ENCODE measurements at places on chromosomes 6 and 20.
A peak's percentile ranks its signal among the peaks of the same experiment; 100 is the strongest.

GRCh38 chr6:47690214-47690613 lies 8.2 kb upstream of the ADGRF4 start:
- H3K27me3 ChIP-seq: no peaks in the 10 kb centered on the region
- no peak overlapping the region for H3K4me3 ChIP-seq
- no peak for DNase-seq
- no peak overlapping the region for H3K27ac ChIP-seq
- no peaks in the 10 kb centered on the region for H3K36me3 ChIP-seq
- H3K4me1 ChIP-seq: no peaks in the 10 kb centered on the region

DNA sequence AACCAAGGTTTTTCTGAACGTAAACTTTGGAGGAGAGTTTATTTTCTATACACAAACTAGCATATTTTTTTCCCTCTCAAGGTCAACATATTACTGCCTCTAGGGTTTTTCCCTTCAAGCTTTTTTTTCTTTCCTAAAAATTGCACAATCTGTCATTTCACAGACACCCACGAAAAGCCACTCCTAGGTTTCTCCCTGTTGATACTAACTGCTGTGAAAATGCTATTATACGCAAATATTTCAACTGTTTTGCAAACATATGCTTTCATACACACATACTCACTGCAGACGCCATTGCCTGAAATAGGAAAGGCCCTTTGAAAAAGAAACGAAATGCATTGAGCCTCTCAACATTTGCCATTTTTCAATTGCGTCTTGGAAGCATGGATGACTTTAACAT lies 333.0 kb downstream of the CD83 start:
- no peak overlapping the region for H3K27ac ChIP-seq
- no peaks in the 10 kb centered on the region for H3K36me3 ChIP-seq
- DNase-seq: no peak
- H3K27me3 ChIP-seq: no peaks in the 10 kb centered on the region
- no peak overlapping the region for H3K4me3 ChIP-seq

GRCh38 chr6:125659887-125660286 lies 89.5 kb upstream of the HEY2 start:
- no peak overlapping the region for H3K27ac ChIP-seq
- no peak overlapping the region for H3K4me3 ChIP-seq
- no peak for DNase-seq
- H3K4me1 ChIP-seq: no peaks in the 10 kb centered on the region
- no peaks in the 10 kb centered on the region for H3K36me3 ChIP-seq

DNA sequence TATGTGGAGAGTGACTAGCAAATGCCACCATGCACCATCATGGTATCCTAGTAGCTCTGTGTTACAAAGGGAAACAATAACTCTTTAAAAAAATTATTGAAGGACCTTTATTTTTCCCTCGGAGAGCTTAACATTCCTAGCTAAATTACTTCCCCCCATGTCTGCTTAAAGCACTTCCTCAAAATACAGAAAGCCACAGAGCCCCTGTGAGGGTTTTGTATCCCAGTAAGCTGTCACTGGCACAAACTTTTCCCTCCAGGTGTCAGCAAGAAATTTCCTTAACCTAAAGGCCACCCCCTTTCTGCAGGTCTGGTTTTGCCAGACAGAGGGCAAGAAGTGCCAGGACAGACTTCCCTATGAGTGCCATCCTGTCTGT lies 340.0 kb upstream of the PRDM1 start:
- H3K4me3 ChIP-seq: no peak overlapping the region
- no peaks in the 10 kb centered on the region for H3K27me3 ChIP-seq
- no peak for DNase-seq
- H3K36me3 ChIP-seq: no peaks in the 10 kb centered on the region
- no peaks in the 10 kb centered on the region for H3K4me1 ChIP-seq
- no peak overlapping the region for H3K27ac ChIP-seq

GRCh38 chr6:54971825-54972224 lies 125.3 kb downstream of the FAM83B start:
- H3K4me1 ChIP-seq: peaks cover 9% of the 10 kb centered on the region
- H3K27ac ChIP-seq: no peak overlapping the region
- no peaks in the 10 kb centered on the region for H3K36me3 ChIP-seq
- H3K27me3 ChIP-seq: no peaks in the 10 kb centered on the region

GRCh38 chr6:20534295-20535262 lies at the start of gene CDKAL1:
Gene CDKAL1 (plus strand): TSS chr6:20534457. CDS start chr6:20546351, 11,894 bp downstream.
- H3K27me3 ChIP-seq: no peaks in the 10 kb centered on the region
- peak within 1 kb of the TSS; percentile 61 for H3K4me3 ChIP-seq
- peak within 1 kb of the TSS; percentile 64 for H3K27ac ChIP-seq
- H3K36me3 ChIP-seq: 0 out of 2 replicates have a peak, but pooled peaks cover 4% of the 10 kb centered on the region
- DNase-seq: peak; percentile 75
- peaks cover 11% of the 10 kb centered on the region for H3K4me1 ChIP-seq

- H3K4me1 ChIP-seq: peaks cover 40% of the 10 kb centered on the region
- H3K27me3 ChIP-seq: no peaks in the 10 kb centered on the region
- no peak for DNase-seq
- no peak overlapping the region for H3K4me3 ChIP-seq
- no peaks in the 10 kb centered on the region for H3K36me3 ChIP-seq
Measured at GRCh38 chr20:10559266-10559665, 114.5 kb downstream of the JAG1 start.

GRCh38 chr20:47070176-47070575 lies 175.5 kb downstream of the EYA2 start:
- H3K27me3 ChIP-seq: no peaks in the 10 kb centered on the region
- H3K27ac ChIP-seq: no peak overlapping the region
- no peak overlapping the region for H3K4me3 ChIP-seq

GRCh38 chr20:63046841-63047240 lies 40.1 kb upstream of the BHLHE23 start:
- no peaks in the 10 kb centered on the region for H3K36me3 ChIP-seq
- H3K4me1 ChIP-seq: no peaks in the 10 kb centered on the region
- no peak overlapping the region for H3K27ac ChIP-seq
- peak; percentile 76 for DNase-seq

DNA sequence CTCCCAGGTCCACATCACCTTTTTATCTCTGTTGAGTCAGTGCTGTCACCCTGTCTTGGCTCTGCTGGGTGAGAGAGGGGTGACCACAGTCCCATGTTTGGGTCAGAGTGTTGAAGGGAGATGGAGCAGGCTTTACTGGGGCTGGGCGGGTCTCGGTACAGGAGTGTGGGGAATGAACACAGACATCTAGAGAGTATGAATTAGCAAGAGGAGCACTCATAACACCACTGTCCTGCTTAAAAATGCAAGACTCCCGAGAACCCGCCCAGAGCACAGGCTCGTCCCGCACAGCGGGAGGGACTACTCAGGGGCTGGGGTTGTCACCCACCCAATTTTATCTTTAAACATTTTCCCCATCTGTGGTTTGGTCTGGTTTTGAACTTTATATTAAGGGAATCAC lies 27.5 kb upstream of the DACT2 start:
- peaks cover 3% of the 10 kb centered on the region for H3K27me3 ChIP-seq
- H3K4me1 ChIP-seq: no peaks in the 10 kb centered on the region
- no peak for DNase-seq

DNA sequence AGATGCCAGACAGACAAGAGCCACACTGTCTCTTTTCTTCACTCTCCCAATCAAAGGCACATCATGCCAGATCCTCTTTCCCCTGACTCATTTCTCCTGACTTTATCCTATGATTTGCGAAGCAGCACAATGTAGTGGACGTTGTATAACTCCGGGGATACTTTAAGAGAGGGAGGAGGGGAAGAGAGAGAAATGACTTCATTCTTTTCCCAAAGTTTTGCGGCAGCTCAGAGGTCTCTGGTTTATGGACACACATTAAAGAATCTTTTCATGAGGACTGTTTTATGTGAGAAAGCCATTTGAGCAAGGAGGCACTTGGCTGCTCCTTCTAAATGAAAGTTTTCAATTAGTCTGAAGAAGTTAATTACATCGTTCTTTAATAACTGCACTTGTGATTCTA lies 75.1 kb upstream of the MC3R start:
- H3K36me3 ChIP-seq: no peaks in the 10 kb centered on the region
- no peak overlapping the region for H3K27ac ChIP-seq
- H3K4me1 ChIP-seq: no peaks in the 10 kb centered on the region
- DNase-seq: no peak

GRCh38 chr6:5107341-5107740 lies 22.2 kb downstream of the PPP1R3G start:
- no peak overlapping the region for H3K4me3 ChIP-seq
- 0 out of 2 replicates have a peak, but pooled peaks cover 3% of the 10 kb centered on the region for H3K36me3 ChIP-seq
- H3K27ac ChIP-seq: no peak overlapping the region
- peaks cover 4% of the 10 kb centered on the region for H3K4me1 ChIP-seq
- DNase-seq: no peak

- H3K36me3 ChIP-seq: no peaks in the 10 kb centered on the region
- no peak overlapping the region for H3K4me3 ChIP-seq
- H3K4me1 ChIP-seq: no peaks in the 10 kb centered on the region
- H3K27ac ChIP-seq: no peak overlapping the region
- H3K27me3 ChIP-seq: no peaks in the 10 kb centered on the region
Measured at GRCh38 chr20:11468880-11469279, 448.8 kb upstream of the BTBD3 start.

All from RWPE2 (cell line).